ENCODE measurements at places on chromosomes 12 and 14.
A peak's percentile ranks its signal among the peaks of the same experiment; 100 is the strongest.

DNA sequence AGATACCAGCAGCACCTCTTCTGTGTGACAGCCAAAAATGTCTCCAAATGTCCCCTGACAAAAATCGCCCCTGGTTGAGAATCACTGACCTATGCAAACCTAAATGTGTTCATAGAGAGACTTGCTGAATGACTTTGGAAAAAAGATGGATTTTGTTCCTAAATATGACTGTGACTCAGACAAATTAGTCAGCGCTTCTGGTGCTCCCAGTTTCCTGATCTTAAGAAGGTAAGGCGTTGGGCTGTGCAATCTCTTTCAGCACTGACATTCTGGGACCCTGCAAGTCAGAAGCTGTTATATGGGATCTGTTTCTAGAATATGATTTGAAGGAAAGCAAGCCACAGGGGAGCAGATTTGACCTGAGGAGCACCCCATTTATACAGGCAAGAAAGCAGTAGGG, 90.6 kb upstream of the PWP1 start:
- no peak for DNase-seq

DNA sequence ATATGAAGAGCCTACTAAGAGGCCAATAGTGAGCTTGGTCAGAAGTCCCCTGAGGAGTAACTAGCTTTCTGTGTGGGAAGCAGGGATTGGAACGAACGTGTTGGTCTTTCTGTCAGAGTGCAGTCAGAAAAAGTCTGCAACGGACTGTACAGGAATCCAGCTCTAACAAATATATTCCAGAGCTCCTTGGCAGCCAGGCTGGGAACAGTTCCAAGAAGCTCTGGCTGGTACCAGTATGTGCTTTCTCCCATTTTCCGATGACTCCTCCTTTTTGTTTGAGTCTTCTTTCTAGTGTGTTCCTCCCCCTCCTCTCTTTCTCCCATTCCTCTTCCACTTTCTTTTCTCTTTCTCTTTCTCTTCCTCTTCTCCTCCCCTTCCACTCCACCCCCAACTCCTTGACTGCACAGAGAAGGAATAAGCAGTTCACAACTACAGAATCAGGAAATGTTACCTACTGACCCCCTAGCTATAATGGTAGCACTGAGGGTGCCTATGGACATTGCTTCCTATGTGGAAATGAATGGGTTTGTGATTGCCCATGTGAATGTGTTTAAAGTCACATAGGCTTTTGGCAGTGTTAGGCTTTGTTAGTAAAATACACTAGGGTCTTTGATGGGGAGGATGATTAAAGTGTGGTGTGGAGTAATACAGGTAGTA, 59.9 kb downstream of the TTLL5 start:
- DNase-seq = peak; percentile 3

GRCh38 chr14:69317102-69317755, 57.3 kb downstream of the GALNT16 start:
- DNase-seq = peak; percentile 98

- DNase-seq = peak; percentile 22
Observed at GRCh38 chr12:113479590-113480335, 8.1 kb upstream of the LHX5 start.

DNA sequence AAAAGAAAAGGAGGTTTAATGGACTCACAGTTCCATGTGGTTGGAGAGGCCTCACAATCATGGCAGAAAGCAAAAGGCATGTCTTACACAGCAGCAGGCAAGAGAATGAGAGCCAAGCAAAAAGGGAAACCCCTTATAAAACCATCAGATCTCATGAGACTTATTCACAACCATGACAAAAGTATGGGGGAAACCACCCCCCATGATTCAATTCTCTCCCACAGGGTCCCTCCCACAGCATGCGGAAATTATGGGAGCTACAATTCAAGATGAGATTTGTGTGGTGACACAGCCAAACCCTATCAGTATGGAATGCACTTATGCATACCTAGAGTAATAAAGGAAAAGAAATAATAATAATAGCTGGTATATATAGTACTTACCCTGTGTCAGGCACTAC, 4.5 kb upstream of the GLIPR1 start:
- DNase-seq = no peak

- DNase-seq = no peak
Observed at GRCh38 chr12:90360300-90360699, 594.7 kb downstream of the CCER1 start.

- peak; percentile 62 for DNase-seq
Observed at GRCh38 chr14:58501214-58501816, 73.8 kb downstream of the KIAA0586 start.

- no peak for DNase-seq
Observed at GRCh38 chr12:126233625-126234024, 1168.4 kb downstream of the AACS start.

DNA sequence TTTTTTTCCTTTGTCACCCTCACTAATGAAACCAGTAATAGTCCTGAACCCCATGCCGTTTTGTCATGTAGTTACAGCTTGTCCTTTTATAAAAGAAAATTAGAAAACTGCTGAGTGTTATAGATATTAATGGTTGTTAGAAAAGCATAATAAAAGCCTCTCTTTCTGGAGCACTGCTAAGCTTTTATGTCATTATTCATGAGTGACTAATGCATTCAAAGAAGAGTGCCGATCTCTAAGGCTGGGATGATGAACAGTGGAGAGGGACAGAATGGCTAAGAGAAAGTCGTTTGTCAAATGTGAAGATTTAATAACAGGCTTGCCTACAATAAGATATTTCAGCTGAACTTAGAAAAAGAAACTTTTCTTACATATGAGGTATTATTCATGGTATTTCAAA, 121.6 kb downstream of the MGAT4C start:
- DNase-seq = peak; percentile 8

- DNase-seq = no peak
Observed at GRCh38 chr12:124277394-124278241, 17.3 kb upstream of the RFLNA start.

- DNase-seq = no peak
Observed at GRCh38 chr12:105982022-105982421, 156.7 kb downstream of the NUAK1 start.

- DNase-seq = no peak
Observed at GRCh38 chr12:64184216-64184615, 37.9 kb downstream of the KICS2 start.

GRCh38 chr12:95859947-95860850, 1.4 kb downstream of the SNRPF start:
- no peak for DNase-seq

GRCh38 chr14:49863487-49864281, 11.1 kb upstream of the NEMF start:
- DNase-seq = no peak

- no peak for DNase-seq
Observed at GRCh38 chr12:5512601-5512970, 80.7 kb downstream of the NTF3 start.

DNA sequence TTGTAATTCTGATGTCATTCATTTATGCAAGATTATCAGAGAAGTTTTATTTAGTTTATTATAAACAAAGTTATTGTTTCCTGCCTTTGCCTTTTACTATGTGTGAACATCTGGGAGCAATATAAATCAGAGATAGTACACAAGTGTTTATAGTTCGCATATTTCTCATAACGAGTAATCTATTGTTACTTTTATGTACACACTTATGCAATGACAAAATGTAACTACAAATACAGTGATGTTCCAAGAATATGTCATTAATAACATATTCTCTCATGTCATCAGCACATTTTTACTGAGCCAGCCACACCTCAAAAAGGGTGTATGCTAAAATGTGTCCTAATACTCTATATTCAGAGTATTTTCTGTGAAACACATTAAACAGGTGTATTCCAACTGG, 243.2 kb downstream of the ALX1 start:
- no peak for DNase-seq

DNA sequence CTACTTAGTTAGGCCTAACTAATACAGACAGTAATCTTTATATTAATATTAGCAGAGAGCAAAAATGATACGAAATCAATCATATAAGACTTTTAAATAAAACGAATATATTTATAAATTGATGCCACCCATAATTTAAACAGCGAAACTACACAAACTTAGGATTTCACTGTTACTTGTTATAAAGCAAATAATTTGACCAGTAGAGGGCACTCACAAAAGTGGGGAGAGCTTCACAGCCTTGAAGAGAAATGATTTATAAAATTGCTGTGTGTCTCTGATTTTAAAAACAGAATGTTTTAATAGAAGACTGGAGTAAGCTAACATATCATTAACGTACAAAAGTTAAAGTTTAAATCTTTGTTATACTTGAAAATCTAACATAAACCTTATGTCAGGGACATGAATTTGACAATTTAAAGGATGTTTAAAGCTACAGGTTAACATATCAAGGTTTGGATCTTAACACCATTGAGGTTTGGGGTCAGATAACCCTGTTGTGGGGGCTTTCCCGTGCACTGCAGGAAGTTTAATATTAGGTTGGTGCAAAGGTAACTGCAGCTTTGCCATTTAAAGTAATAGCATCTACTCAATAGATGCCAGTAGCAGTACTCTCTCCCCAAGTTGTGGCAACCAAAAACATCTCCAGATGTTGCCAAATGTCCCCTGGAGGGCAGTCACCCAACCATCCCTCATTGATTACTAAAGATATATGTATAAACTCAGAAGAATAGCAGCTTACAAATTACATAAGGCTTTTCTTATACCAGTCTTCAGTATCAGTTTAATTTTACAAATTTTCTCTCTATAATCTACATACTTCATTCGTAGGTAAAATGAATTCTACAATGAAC, 9.3 kb downstream of the KRAS start:
- peak; percentile 46 for DNase-seq

DNA sequence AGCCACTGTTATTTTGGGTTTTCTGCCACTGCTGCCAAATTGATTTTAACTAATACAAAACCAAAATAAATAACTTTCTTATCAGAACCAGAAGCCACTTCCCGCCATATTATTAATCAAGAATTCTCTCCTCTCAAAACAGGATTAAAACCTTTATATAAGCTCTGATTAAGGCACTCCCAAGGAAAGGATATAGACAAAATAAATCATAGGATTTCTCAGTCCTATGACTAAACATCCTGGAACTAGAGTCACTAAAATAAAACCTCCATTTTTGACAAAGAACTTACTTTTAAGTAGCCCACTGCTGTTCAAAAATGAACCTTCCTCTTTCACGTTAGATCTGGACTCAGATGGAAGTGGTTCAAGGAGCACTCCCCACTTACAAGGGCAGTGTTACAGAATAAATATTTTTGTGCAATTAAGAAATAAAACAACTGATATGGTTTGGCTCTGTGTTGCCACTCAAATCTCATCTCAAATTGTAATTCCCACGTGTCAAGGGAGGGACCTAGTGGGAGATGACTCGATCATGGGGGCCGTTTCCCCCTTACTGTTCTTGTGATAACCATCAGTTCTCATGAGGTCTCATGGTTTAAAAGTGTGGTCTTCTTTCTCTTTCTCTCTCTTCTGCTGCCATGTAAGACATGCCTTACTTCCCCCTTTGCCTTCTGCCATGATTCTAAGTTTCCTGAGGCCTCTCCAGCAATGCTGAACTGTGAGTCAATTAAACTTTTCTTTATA, 26.4 kb downstream of the GXYLT1 start:
- peak; percentile 8 for DNase-seq

- no peak for DNase-seq
Observed at GRCh38 chr14:101234244-101234937, 326.9 kb upstream of the DIO3 start.

GRCh38 chr14:106691601-106692291, 1165.4 kb downstream of the TMEM121 start:
- peak; percentile 1 for DNase-seq

DNA sequence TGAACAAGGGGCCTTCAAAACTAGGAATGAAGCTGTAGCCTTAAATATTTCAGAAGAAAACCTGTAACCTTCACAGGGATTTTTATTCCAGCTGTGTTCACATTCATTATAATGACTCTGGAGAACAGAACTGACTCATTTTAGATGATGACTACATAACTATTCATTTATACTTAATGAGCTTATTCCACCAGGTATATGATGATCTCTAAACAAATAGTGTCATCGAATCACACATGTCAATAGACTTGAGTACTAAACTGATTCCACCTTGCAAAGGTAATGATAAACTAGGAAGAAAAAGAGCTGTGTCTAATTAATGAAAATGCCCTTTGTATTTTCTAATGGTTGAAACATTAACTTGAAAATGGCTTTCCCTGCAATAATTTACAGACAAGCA, 433.2 kb downstream of the PDZRN4 start:
- no peak for DNase-seq

- DNase-seq = no peak
Observed at GRCh38 chr12:82008251-82008650, 249.1 kb upstream of the PPFIA2 start.

DNA sequence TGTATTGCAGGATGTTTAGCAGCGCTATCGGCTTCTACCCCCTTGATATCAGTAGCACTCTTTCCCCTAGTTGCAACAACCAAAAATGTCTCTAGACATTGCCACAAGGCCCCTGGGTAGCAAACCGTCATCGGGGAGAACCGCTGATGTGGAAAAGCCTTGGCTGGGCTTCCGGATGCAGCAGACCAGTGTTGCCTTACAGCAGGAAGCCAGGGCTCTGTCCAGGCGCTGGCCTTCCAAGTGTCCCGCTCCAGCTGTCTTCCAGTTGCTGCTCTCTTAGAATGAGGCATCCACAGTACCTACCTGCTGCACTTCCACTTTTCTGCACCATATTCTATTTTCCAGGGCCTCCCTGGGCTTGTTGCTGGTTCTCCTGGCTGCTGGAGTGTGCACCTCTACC, 22.6 kb upstream of the SLC10A1 start:
- DNase-seq = no peak

DNA sequence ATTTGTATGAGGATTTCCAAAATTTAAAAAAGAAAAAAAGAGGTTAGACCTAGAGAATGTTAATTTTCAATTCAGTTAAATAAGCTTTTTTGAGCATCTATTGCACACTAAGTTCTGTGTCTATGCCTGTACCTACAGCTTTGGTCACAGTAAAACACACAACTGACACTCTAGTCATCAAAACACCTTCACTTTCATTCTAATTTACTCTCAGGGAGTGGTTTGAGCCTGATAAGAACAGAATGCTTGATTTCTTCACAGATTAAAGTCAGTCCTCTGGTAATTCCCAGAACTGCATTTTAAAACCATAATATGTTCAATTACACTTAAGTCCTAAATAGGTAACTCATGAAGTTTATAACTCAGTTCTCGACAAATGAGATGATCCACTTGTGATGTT, 9.2 kb downstream of the SLC5A8 start:
- DNase-seq = no peak

DNA sequence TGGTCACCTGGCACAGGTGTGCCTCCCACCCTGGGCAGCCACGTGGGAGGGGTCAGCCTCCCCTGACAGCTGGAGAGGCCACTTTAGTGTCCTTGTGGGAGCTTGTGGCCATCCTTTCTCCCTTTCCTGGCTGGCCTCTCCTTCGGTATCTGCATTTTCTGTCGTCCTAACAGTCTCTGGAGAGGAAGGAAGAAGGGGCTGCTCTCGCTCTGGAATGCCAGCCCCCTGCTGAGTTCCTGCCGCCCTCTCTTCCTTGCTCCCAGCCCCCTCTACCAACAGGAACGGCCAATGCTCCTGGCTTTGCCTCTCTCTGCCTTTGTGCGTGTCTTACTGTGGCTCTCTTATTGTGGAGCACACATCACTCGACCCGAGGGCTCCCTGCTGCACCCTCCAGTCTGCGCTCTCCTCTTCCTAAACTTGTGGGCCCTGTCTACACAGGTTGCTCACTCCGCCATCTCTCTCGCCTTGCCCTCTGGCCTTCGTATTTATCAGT, 70.8 kb downstream of the FBXL14 start:
- no peak for DNase-seq

All from EL (cell line).